ENCODE measurements at places on chromosomes 5 and 9. TPM values are rescaled to one million over a fixed set of nuclear protein-coding genes. Genes with fewer than 3 reads are reported as not detected.
A peak's percentile ranks its signal among the peaks of the same experiment; 100 is the strongest.

- DNase-seq: peak; percentile 54
Measured at GRCh38 chr5:170745481-170746071, 37.9 kb upstream of the GABRP start.

DNA sequence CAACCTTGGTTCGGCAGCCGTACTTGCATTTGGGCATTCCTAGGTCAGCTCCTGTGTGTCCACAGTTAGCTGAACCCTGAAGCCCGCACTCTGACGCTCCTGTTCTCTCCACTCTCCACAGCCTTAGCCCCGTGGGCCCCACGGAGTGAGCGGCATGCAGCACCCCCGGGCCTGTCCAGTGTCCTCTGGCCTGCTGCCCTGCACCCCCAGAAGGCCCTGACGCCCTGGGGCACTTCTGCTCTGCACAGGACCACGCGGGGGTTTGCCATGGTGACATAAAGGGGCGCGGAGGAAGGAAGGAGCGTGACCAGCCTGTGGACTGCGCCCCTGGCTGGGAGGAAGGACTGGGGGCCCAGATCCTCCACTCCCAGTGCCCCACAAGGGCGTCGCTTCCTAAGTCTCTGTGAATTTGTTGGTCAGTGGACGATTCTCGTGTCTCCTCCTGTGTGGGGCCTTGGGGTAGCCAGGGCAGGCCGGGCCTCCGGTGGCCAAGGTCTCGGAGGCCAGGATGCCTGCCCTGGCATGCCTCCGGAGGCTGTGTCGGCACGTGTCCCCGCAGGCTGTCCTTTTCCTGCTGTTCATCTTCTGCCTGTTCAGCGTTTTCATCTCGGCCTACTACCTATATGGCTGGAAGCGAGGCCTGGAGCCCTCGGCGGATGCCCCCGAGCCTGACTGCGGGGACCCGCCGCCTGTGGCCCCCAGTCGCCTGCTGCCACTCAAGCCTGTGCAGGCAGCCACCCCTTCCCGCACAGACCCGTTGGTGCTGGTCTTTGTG is 13.0 kb downstream of the NDST1 start:
- DNase-seq: no peak

DNA sequence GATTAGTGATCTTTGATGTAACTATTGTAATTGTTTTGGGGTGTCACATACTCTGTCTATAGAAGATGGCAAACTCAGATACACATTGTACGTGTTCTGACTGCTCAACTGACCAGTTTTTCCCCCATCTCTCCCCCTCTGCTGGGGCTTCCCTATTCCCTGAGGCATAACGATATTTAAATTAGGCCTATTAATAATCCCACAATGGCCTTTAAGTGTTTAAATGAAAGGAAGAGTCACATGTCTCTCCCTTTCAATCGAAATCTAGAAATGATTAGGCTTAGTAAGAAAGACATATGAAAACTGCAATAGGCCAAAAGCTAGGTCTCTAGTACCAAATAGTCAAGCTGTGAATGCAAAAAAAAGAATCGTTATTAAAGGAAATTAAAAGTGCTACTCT is 265.6 kb downstream of the TMEM232 start:
- no peak for DNase-seq

GRCh38 chr9:89749500-89750116 is 144.8 kb downstream of the GADD45G start:
- DNase-seq: no peak

GRCh38 chr9:87428659-87429058 is 69.0 kb upstream of the DAPK1 start:
- no peak for DNase-seq

GRCh38 chr5:97164846-97165245 is 18.2 kb downstream of the RIOK2 start:
- no peak for DNase-seq

DNA sequence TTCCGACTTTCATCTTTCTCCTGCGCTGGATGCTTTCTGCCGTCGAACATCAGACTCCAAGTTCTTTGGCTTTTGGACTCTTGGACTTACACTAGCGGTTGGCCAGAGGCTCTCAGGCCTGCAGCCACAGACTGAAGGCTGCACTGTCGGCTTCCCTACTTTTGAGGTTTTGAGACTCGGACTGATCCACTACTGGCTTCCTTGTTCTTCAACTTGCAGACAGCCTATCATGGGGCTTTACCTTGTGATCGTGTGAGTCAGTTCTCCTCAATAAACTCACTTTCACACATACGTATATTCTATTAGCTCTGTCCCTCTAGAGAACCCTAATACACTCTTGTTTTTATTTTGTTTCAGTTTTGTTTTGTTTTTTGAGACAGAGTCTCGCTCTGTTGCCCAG is 10.3 kb downstream of the FKBP15 start:
- no peak for DNase-seq

DNA sequence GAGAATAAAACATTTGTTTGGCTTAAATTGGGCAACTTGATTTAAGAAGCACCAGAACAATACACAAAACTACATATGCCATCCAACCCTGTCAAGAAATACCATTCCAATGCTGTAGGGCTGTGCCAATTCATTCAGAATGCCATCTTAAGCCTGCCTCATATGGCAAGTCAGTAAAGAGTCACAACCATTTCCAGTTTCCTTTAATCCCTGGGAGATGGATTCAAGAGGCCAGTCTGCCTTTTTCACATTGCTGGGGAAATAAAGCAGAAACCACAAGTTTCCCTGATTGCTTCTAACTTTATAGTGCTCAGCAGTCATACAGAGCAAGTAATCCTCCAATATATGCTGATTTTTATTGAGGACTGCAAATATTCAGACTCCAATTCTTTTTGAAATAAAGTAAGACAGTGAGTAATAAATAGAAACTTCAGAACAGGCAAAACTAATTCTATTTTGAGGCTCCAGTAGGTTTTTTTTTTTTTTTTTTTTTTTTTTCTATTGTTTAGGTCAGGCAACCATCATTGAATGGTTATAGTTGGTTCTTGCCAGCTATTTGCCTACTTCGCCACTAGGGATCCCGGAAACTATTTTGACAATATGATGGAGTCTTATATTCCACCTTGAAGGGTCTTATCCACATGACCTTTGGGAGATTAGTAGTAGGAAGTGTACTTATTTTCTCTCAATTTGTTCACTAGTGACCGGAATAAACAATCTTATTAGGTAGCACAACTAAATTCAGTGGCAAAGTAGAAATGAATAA is 400.9 kb upstream of the MEF2C start:
- DNase-seq: no peak

DNA sequence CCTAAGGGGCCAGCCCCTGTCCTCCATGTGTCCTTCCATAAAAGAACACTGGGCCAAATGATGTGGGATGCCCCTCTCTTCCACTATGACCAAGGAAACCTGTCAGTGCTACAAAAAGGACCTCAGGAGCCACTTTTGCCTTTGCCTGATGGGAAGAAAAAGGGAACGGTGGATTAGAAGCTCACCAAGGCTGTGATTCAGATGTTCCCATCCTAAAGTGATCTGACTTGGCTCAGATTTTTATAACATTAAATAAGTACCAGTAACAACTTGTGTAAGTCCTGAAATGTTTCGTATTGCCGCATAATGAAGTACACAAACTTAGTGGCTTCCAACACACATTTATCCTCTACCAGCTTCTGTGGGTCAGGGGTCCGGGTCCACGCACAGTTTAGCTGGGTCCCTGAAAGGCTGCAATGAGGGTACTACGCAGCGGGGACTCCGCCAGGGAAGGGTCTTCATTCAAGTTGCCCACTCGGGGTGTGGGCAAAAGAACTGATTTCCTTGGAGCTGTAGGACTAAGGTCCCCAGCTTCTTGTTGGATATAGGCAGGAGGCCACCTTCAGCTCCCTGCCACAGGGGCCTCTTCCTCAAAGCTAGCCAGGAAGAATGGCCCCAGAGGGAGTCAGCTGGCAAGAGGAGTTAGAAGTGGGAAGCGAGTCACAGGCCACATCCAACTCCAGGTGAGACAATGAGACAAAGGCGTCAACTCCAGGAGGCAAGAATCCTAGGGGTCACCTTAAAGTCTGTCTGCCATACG is 60.4 kb downstream of the RAPGEF1 start:
- no peak for DNase-seq

GRCh38 chr9:36948051-36948450 is 86.0 kb downstream of the PAX5 start:
- DNase-seq: no peak

- DNase-seq: no peak
Measured at GRCh38 chr5:140555747-140556312, 1.4 kb downstream of the SRA1 start.

The CCDC152 gene
- total RNA-seq: 0.74 TPM

The ELP1 gene
- 19.9 TPM for total RNA-seq

The MYMK gene
- not detected for total RNA-seq

The CAVIN4 gene
- 0.88 TPM for total RNA-seq

The OMD gene
- 4.6 TPM for total RNA-seq

The SLC46A2 gene
- 11.1 TPM for total RNA-seq

Data from upper lobe of left lung (tissue), 6 donors.